GM04503 (cell line): ENCODE measurements at places on chromosomes 12 and 14.

- no peak for DNase-seq
Observed at GRCh38 chr12:6863586-6864321, 3.6 kb upstream of the TPI1 start.

DNA sequence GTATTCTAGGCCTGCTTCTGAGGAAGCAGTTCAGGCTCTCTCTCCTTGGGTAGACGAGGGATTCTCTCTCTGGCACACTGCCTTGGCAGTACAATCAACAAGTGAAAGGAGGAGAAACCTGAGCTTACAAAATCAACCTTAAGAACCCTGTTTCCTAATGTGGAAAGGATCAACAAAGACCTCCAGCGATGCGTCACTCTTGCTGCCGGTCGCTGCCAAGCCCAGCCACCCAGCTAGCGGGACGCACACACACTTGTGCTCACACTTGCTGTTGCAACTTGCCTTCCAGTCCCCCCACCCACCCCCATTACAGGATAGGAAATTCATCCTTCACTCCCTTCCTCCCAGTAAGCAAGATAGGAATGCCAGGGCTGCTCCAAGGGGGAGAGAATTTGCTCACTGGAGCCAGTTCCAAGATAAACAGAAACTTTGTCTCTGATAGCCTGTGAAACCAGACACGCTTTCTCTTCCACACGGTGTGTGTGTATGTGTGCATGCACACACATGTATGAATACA, 144.3 kb downstream of the BCL11B start:
- no peak for DNase-seq

- no peak for DNase-seq
Observed at GRCh38 chr12:129617849-129618248, 286.0 kb downstream of the TMEM132D start.

DNA sequence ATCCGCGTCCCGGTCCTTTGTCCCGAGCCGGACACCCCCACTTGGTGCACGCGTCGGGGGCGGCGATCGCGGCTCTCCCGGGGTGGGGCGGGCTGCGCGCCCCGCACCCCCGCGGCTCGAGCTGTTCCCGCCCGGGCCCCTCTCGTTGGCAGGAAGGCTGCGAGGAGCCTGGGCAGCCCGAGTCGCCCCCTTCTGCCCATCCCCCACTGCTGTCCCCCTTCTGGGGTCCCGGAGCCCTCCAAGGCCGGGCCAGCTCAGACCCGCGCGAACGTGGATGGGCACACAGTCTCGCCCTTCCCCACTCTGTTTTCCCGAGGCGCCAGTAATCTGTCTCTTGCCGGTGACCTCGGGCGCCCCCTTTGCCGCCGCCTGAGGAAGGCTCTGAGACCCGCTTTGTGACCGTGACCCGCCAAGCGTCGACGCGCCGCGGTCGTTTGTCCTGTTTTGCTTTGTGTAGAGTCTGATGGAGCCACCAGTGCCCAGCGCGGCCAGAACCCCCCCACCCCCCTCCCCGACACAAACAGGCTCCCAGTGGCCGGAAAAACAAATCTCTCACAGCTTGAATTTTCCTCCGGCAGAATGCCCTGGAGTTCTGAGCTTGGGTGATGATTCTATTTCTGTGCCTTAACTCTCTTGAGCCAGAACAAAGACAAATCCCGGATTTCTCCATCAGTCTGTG, 610 bp downstream of the C14orf132 start:
- DNase-seq: no peak

- DNase-seq: peak; percentile 21
Observed at GRCh38 chr12:15933751-15934150, 22.6 kb downstream of the DERA start.

DNA sequence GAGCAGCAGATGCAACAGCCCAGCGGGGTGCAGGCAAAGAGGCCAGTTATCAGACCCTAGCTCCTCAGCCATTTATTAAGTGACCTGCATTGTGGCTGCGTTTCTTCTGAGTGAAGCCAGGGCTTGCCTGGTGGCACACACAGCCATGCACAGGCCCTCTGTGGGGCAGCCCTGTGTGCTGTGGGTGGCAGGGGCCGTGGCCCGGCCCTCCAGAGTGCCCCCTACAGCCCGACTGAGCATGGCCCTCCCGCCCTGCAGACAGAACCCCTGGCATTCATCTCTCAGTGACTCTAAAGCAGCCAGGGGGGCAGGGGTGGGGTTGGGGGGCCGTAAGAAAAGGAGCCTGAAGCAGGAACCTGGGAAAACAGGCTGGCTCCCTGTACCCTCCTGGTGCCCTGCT, 226.0 kb upstream of the PWP1 start:
- no peak for DNase-seq

DNA sequence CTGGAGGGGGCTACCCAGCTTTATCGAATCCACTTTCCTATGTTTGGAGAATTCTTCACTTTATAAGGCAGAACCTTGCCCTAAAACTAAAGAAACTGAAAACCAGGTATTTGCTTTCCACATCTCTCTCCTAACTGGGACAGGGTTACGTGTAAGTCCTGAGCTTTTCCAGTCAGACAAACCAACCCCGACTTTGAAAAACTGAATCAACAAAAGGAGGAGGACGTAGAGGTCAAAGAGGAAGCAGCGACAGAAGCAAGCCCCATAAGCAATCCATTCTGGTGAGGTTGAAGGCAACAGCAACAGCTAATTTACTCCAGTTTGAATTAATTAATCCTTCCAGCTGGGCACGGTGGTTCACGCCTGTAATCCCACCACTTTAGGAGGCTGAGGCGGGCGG, 47.2 kb downstream of the LRP6 start:
- no peak for DNase-seq

GRCh38 chr12:25497021-25497420, 56.1 kb downstream of the LMNTD1 start:
- DNase-seq: no peak

DNA sequence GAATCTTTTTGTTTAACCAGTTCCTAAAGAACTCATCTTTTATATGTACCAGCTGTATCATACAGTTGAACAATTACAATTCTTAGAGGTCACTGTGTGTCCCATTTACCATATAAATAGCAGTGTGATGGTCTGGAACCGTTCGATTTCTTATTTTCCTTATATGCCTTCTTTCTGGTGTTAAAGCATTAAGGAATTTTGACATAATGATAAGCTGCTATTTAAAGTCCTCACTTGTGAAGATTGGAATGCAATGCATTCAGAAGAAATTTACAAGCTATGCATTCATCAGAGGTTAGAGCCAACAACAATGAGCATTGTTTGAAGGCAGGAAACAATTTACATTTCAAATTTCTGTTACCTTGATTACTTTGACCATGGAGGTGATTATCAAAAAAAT, 80.0 kb upstream of the PRICKLE1 start:
- DNase-seq: no peak

- DNase-seq: no peak
Observed at GRCh38 chr14:34232790-34233189, 229.2 kb downstream of the SPTSSA start.

DNA sequence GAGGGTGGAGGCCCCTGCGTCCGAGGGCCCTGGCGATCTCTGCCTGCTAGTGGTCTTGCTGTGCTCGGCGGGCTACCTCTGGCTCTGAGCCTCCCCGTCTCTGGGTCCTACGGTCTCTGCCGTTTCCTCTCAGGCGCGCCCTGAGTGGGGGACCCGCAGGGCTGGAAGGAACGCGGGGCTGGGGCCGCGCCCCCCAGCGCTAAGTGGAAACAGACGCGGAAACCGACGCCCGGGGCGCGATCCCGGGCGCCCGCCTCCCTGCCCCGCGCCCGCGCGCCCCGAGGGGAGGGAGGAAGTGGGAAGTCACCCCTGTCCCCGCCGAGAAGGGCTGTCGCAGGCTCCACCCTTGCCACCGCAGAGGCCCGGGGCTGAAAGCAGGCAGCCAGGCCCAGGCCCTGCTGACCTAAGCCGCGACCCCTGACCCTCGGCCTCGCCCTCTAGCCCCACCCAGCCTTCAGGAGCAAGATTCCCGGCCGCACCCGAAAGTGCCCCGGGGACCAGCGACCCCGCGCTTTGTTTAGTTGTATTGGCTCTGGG, 831 bp downstream of the CRIP1 start:
- DNase-seq: no peak

- DNase-seq: peak; percentile 44
Observed at GRCh38 chr14:88424573-88424972, 39.1 kb downstream of the SPATA7 start.

DNA sequence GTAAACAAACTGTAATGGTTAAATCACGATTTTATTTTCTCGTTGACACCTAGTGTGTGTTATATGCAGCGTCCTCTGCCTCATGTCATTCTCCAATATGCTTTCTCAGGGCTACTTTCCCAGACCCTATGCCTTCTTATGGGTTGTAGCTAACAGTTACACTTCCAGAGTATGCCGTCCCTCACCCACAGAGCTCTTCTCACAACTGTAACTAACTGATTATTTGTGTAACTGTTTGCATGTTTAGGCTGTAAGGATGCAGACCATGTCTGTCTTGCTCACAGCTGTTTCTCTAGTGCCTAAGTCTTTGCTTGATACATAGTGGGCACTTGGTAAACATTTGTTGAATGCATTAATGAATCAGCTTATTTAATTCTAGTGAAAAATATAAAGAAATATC, 417.5 kb downstream of the ZFP36L1 start:
- DNase-seq: no peak

- no peak for DNase-seq
Observed at GRCh38 chr12:6647083-6647604, at the start of gene ACRBP. ACRBP (minus strand) TSS chr12:6647432; CDS start chr12:6647366, 66 bp downstream.

DNA sequence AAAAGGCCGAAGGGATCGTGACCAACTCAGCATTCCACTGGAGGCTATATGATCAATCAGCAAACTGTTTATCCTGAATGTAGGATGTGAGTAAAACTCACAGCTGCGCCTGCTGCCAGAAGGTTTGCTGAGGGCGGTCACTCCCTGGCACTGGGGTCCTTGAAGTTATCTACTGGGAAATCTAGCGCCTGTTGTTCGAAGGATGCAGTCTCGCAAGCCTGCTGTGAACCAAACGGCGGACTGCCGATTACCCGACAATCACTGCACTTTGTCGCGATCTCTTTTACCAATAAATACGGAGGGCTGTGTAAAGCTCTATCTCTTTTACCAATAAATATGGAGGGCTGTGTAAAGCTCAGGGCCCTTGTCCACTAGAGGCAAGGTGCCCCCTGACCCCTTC, 12.9 kb downstream of the DDX51 start:
- no peak for DNase-seq

DNA sequence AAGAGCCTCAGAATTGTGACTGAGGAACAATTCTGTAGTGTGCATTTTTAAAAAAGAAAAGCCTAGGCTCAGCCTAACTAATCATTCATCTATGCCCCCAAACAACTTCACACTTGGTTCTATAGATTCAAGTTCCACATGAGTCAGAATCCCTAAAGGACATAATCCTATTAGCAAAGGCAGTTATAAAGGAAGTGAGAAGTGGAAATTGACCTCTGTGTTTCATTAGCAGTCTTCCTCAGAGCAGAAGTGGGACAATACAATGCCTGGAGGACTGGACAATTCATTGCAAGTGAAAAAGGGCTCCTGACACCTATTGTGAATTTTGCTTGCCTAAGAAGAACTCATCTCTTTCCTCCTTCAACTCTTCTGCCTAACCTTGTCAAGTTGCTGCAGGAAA, 222.3 kb downstream of the PTPRO start:
- no peak for DNase-seq

DNA sequence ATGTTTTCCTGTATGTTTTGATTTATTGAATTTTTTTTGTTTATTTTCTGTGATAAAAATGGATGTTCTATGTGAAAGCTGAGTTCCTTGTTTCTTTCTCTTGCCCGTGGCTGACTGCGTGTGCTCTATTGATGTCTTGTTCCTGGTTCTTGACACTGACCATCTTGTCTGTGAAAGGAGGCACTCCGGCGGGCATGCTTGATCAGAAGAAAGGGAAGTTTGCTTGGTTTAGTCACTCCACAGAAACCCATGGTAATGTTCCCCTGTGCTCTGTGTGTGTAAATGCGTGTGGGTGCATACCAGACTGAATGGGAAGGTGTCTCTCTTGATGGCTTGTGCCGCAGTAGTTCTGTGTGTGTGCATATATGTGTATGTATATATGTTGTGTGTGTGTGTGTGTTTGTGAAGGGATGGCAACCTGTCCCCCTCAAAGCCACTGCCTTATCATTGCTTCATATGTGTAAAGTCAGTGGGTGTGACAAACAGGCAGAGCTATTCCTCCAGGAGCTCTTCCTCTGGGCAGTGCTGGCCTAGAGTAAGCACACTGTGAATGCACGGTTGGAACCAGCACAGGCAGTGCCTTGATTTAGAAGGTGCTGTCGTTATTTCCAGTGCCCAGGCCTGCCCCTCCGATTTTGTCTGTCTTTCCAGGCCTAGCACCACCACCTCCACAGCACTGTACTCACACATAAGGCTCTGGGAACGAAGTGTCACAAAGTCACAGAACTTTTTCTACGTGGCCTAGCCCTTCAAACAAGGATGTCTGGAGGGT, 247.3 kb upstream of the FKBP4 start:
- no peak for DNase-seq

GRCh38 chr14:89185919-89186855, 230.8 kb downstream of the FOXN3 start:
- peak; percentile 28 for DNase-seq

- DNase-seq: no peak
Observed at GRCh38 chr14:69879175-69880043, at the start of gene SMOC1. SMOC1 (plus strand) TSS chr14:69879416; CDS start chr14:69879679, 263 bp downstream.

DNA sequence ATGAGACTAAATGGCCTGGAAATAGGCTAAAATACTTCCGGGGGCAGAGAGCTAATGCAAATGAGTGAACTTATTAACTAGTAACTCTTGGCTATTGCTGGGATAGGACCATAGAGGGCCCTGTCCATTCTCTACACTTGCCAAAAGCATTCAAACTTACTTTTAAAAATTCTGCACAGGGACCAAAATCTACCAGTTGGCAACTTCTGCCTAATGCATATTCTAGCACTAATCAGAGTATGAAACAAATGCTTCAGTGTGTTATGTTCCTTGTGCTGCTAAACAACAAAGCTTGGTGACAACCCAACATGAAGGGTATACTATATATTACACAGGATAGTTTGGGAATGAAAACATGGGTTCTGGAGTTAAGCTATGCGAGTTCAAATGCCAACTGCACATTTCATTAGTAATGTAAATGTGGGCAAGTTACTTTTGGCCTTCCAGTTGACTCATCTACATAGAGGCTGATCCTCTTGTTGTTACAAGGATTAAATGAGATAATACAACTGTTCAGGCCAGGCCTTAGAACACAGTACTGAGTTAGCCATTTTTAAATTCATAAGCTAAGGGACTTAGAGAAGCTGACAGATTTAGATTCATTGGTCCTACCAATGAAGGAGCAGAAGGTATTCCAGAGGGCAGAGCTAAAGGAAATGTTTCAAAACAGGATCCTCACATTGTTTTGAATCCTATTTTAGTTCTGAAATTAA, 32.4 kb downstream of the HIGD1C start:
- no peak for DNase-seq

DNA sequence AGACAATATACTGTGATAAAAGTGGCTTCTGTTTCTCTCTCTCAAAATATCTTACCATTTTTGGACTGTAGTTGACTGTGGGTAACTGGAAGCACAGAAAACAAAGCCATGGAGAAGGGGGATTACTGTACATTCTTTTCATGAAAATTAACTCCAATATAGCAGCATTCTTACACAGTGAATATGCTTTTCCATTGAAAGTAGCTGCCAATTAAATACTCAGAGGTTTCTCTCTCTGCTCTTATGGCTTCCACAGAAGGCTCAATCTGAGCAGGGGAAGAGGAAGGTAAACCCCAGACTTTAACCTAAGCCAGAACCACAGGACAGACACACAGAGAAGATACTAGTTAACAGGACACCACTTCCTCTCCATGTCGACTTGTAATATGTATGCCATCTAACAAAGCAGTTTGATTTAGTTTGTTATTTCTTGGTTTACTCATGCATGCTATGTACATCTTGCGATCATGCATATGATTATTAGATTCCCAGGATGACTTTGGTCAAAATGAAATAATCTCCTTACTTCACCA, 150.2 kb downstream of the SSPN start:
- no peak for DNase-seq
